ENCODE measurements at places on chromosomes 12 and 14.

- DNase-seq: no peak
These were observed 171.9 kb downstream of the PRKCH start for GRCh38 chr14:61493239-61493638.

DNA sequence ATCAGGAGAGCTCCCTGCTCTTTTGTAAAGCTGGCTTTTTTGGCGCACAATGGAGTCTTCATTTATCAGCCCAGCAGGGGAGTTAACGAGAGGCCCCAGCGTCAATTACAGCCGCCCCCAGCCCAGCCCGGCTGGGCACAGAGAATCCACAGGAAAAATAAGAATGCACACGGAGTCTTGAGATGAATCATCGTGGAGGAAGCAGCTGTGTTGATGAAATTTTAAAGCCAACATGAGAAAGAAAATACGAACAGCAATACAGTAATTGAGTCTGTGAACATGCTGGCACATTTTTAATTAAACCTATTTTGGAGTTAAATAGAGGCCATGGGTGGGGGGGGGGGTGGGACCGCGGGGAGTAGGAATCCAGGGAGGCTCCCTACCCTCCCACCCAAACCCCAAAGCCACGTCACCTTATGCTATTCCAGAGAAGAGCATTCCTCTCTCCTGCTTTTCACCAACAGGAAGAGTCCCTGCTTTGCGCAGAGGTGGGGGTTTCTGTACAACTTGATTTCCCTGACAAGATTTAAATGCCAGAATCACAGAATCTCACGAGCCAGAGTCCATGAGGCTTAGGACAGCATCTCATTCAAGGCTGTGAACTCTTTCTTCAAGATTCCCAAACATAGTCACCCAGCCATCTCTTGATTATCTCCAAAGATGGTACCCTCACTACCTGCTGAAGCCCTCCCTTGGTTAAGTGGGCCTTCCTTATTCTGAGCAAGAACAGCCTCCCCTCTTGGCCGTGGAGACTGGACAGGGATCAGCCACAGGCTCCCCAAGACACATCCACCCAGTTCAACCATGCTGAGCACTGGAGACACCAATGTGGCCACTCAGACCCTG, 50.3 kb downstream of the CCNK start:
- no peak for DNase-seq

- no peak for DNase-seq
These were observed 57.8 kb downstream of the B4GALNT3 start for GRCh38 chr12:517538-517937.

DNA sequence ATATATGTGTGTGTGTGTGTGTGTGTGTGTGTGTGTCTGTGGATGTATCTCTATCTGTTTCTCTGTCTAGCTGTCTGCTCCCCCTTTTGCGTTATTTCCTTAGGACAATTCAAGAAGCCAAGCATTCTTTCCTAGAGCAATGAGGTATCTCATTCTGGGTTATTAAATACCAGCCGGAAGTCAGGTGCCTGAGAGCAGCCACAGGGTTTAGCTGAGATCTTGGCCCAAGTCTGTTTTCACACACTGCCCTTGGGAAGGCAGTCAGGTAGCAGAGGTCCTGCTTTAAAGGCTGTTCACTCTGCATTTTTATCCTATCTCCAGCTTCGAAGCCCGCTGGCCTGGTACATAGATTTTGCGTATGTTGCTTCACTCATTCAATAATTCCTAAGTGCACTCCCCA, 76.8 kb downstream of the TSPAN9 start:
- no peak for DNase-seq

GRCh38 chr12:6540181-6540877, 6.0 kb downstream of the GAPDH start:
- DNase-seq: peak; percentile 45

DNA sequence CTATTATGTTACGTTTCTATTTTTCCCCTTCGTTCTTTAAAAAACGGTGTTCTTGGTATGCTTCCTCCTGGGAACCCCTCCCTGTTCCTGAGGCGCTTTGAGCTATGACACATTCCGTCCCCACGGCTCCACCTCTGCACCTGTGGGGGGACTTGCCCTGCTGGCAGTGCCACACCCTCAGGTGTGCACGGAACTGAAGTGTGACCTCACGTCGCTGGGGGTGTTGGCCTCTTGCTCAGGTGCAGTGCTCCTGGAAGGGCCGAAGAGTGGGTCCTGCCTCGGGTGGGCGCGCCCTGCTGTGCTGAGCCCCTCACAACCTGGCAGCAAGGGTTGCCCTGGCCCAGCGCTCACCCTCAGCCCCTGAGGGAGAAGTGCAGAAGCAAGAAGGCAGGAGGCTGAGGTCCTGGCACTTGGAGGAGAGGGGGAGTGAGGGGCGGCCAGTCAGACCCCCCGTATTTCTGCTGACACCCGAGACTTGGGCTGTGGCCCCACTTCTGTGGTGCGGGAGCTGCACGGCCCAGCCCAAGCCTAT, 4.9 kb downstream of the AMN start:
- no peak for DNase-seq

DNA sequence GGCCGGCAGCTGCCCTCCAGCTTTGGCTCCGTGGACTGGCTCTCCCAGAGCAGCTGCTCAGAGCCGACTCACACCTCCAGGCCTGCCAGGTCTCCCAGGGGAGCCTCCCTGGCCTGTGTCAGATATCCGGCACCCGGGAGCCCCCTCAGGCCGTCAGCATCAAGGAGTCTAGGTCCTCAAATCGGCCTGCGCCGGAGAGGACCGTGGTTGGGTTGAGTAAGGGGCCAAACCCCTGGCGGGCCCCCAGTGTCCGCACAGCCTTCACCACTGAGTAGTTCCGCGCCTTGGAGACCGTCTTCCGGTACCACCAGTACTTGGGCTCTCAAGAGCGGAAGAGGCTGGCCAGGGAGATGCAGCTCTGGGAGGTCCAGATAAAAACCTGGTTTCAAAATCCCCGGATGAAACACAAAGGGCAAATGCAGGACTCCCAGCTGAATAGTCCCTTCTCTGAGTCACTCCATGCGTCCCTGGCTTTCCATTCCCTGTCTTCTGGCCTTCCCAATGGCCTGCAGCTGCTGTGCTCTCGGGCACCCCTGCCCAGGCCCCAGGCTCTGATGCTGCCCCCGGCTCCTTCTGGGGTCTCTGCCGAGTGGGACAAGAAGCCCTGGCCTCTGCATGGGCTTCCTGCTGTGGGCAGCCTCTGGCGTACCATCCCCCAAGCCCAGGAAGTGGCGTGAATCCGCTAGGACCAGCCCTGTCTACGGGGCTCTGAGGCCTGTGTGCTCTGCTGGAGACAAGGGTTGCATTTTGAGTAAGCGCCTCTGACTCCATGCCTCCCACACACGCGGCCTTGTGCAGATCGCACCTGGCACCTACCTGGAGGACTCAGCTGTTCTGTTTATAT, 245.1 kb upstream of the ATXN7L3B start:
- DNase-seq: no peak

DNA sequence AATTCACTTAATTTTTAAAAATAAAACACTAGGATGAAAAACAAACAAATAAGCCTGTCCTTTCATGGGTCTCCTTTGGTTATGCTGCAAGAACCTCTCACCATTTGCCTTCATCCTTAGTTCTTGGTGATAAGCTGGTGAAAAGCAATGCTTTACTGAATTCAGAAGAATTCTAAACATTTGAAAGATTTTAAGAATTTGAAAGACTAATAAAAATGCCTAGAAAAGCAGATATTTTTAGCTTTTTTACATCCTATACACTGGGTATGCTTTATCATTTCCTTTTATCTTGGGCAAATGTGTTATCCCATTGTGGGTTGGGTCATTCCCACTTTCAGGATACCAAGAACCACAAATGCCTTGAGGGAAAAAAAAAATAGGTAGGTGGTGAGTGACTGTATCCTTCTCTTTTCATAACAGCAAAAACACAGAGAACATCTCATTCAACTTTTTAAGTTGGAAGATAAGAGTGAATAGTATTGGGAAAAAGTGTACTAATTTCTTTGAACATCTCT, 197.1 kb upstream of the ABCD2 start:
- DNase-seq: no peak

- DNase-seq: no peak
These were observed 296.6 kb upstream of the RTL1 start for GRCh38 chr14:101200008-101200649.

- peak; percentile 33 for DNase-seq
These were observed at the start of gene LRRK2 for GRCh38 chr12:40224439-40225291. LRRK2 (plus strand) TSS chr12:40224997; CDS start chr12:40225132, 135 bp downstream.
